NCI-H2227 treated with DMSO at 0.1 percent for 48 hours (cell line): ENCODE measurements at places on chromosomes 3 and 15.

DNA sequence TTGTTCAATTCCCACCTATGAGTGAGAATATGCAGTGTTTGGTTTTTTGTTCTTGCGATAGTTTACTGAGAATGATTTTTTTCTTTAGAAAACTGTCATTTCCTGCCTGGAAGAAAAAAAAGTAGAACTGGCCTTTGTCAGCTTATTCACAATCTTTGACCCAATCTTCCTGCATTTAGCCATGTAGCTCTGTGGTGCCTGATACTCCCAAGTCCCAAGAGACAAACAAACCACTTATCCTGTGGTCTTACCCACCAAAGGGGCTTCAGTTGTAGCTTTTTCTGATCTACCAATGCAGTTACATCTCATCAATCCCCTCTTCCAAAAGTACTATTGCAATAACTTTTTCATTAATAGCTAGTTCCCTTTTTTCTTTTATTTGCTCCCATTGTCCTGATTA lies 444.6 kb downstream of the GRM7 start:
- DNase-seq: no peak

- no peak for DNase-seq
Observed at GRCh38 chr15:63210151-63211091, 21.0 kb downstream of the RAB8B start.

DNA sequence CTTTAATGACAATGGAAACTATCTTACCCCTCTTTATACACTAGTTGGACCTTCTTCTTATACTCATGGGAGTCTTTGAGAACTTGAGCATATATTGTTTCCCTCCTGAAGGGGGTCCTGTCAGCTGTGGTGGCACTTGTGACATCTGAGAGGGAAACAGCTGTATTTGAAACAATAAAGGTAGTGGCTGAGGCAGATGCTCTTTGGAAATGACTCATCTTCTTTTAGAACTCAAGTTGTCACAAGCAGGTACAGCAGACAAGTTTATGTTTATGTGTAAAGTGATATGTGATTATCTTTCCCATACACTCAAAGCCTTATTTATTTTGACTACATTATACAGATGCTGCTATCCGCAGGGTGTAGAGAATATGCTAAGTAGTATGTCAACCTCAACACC lies 220.0 kb upstream of the GRM7 start:
- no peak for DNase-seq

DNA sequence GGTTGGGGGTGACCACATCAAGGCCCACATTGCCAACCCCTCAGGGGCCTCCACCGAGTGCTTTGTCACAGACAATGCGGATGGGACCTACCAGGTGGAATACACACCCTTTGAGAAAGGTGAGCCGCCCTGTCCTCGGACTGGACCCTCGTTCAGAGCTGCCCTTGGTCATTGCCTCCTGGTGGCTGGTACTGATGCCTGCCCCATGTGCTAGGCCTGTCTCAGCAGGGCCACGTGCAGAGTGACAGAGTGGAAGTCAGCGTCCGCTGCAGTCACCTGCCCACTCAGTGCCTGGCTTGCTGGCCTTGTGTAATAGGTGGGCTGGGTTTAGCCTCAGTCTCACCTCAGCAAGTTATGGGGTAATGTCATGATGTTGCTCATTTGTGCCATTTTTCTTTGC lies 86.4 kb downstream of the DNASE1L3 start:
- DNase-seq: no peak

DNA sequence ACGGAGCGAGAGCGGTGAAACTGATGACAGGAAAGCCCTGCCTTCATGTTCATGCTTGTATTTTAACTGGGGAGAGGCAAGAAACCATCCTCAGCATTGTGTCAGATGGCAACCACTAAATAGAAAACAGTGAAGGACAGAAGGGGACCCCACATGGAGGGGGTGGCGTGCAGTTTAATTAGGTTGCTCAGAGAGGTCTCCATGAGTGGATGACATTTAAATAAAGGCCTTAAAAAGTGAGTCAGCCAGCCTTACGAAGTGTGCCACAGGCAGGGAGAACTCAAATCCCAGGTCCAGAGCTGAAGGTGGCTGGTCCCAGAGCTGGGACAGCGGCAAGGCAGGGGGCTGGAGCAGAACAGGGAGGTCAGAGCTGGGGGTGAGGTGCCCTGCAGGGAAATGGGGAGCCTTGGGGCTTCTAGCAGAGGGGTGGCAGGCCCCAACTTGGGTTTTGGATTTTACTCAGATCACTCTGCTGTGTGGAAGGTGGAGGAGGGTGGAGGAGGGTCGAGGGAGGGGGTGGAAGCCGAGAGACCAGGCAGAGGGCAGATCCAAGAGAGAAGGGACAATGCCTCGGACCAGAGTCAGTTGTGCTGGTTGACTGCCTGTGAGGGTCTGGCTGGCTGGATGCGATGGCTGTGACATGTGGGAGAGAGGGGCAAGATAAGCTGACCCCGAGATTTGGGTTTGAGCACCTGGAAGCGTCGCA lies 73.7 kb downstream of the KLF13 start:
- DNase-seq: no peak

DNA sequence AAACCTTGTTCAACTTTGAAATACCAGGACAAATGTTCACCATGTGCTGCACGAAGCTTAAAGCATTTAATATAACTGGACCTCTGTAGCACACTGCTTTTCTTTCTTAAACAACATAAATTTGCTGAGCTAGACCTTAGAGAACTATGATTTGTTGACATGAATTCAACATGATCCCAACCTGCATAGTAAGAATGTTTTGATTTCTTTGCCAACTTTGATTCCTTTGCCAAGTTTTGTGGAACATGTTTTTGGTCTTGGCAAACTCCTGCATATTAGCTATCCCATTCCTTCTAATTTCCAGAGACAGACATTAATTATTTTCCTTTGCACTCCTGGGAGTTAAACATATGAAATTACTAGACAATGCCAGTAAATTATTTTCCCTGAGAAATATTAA lies 197.2 kb upstream of the RBMS3 start:
- no peak for DNase-seq

- no peak for DNase-seq
Observed at GRCh38 chr3:100830931-100831330, 121.6 kb downstream of the TFG start.

GRCh38 chr15:39301589-39301999 lies 279.3 kb upstream of the THBS1 start:
- DNase-seq: no peak

DNA sequence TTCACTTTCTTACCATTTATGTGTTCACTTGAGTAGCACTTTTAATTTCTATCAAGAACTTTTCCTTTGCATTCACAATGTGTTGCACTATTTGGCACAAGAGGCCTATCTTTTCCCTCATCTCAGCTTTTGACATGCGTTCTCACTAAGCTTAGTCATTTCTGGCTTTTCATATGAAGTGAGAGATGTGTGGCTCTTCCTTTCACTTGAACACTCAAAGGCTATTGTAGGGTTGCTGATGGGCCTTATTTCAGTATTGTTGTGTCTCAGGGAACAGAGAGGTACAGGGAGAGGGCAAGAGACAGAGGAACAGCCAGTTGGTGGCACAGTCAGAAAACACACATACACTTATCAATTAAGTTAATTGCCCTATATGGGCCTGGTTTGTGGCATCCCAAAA lies 127.4 kb upstream of the MLF1 start:
- no peak for DNase-seq

DNA sequence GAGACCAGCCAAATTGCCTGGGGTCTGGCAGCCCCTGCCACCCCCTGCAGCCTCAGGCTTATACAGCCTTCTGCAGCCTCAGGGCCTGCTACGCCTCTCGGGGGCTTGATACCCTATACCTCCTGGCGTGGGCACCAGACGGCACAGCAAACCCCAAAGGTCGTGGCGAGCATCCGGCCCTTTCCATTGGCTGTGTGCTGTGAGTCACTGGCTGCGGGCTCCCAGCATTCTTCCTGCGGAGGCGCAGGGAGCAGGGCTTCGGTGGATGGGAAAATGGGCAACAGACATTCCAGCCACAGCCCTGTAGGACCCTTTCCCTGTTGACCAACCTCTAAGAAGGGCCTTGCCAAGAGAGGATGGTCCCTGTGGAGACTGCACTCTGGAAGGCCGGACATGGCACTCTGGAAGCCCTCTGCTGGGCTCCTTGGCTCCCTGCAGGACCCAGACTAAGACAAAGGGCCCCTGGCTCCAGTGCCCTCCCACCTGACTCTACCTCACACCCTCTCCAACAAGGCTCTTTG lies 59.6 kb downstream of the ITGA11 start:
- no peak for DNase-seq

- DNase-seq: no peak
Observed at GRCh38 chr3:105970283-105970682, 101.5 kb upstream of the CBLB start.

GRCh38 chr15:71005895-71006294 lies 109.4 kb upstream of the THSD4 start:
- no peak for DNase-seq

DNA sequence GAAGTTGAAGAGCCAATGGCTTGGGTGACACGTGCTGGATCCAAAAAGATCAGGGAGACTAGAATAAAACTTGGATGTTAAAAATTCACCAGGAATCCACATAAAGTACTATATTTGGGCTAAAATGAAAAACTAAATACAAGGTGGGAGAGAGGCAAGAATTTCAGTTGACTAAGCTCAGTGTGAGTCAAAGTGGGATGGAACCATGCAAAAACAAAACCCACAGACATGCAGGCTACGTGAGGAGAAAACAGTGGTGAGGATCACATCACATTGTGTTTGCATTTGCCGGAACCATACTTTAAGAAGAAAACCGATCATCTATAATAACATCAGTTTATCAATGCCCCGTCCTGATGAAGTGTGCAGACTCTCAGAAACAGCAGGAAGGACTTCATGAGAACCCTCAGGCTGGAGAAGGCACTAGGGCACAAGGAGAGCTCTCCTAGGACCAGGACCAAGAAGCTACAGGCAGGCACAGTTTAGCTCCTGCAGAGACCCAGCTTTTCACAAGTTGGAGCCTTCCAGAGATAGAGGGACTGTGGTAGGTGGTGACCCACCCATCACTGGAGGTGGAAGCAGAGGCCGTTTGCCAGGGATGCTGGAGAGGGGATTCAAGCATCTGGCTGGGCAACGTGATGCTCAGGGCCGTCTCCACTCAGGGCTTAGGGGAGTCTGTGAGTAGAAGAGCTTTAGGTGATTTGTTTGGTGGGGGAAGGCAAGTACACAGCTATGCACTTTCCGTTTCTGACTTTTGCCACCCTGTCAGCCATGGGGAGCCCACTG lies 29.0 kb upstream of the NR2E3 start:
- no peak for DNase-seq

GRCh38 chr15:75114796-75115195 lies 86.9 kb upstream of the C15orf39 start:
- DNase-seq: no peak

- DNase-seq: no peak
Observed at GRCh38 chr3:15886521-15886920, 88.7 kb upstream of the ANKRD28 start.

DNA sequence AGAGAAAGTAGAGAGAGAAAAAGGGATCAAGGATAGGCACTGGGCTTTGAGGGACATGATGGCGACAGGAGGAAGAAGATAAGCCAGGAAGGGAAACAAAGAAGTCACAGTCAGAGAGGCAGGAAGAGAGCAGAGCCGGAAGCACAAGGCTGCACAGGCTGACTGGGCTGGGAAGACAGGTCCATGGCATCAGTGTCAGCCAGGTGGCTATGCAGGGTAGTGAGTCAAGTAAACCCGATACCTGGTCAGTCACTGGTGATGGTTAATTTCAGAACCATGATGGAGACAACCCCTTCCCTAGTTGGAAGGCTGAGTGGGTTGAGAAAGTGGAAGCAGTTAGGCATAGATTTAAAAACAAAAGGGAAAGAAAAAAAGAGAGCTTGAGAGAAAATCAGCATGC lies 203.8 kb downstream of the EPHB1 start:
- DNase-seq: no peak

DNA sequence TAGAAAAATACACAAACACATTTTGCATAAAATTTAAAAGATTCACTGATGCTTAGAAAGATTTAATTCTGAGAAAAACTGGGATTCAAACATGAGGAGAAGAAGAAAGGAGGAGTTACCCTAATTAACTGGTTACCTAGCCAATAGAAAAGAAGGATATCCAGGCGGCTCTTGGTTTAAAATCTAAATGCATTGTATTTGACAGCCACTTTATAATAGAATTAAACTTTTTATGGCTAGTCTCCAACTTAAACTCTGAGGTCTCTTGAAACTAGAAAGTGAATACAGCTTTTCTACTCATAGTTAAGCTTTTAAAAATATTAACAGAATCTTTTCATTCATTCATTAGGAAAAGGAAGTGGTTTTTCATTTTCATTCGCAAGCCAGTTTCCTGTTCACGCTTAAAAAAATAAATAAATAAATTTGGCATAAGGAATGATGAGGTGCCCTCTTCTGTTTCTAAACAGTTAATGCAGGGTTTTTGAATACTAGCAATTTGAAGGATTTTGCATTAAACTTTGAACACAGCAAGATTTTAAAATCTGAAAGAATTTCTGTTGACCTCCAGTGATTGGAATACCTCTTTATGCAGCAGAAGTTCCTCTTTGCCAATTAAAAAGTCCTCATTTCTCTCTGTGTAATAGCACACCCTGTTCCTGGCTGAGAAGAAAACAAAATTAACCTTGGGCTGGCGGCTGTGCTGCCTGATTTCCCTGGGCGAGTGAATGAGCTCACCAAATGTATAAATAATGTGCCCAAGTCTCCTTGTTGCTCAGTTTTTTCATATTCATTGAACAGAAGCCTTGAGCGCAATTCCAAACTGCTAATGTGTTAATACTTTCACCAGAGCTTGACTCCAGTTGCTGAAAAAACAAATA lies 105.1 kb downstream of the ZMAT3 start:
- DNase-seq: peak; percentile 50

DNA sequence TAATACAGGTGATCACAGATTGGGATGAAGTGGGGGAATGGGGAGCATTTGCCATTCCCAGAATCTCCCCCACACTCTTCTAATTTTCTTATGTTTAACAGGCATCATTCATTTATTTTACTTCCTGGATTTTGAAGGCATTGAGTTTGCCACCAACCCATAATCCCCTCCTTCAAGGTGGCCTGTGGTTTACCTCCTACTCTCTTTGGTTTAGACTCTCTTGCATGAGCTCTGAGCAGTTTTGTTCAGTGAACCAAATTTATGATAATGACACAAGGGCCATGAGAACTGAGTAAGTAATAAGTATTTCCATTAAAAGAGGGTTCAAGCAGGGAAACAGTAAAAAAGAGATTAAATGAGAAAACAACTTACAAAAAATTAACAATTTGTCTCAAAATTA lies 703.1 kb upstream of the CFAP20DC start:
- DNase-seq: no peak

GRCh38 chr15:66921319-66921915 lies 144.0 kb upstream of the SMAD3 start:
- no peak for DNase-seq

DNA sequence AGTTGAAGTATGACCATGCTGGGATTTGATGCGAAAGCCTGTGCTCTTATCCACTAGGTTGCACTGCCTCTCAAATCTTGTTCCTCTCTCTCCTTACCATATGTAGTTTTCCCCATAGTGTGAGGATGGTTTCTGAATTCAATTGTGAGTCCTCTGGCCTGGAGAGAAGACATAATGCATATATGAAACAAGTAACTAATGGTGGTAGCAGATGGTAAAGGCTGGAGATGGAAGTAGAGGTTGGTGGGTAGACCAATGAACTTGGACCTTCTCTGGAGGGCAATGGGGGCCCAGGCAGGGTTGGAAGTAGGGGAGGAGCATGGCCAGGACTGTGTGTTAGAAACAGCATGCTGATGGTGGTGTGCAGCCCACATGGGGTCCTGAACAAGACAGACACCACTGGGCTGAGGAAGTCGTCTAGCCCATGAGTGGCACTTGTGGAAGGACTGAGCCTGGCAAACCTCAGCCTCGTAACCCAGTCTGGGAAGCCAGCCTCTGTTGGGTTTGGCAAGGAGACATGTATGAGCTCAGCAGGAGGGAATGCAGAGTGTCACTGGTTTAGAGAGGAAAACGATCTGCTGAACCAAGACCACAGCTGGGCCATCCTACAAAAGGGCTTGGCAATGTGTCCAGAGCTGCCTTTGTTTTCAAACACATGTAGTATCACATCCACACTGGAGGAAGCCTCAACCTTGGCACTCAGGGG lies 18.5 kb upstream of the LMCD1 start:
- no peak for DNase-seq
